ENCODE measurements at places on chromosomes 6 and 20. TPM values are rescaled to one million over a fixed set of nuclear protein-coding genes. Genes with fewer than 3 reads are reported as not detected.

Gene TAPBP
- total RNA-seq = 250 TPM

DNA sequence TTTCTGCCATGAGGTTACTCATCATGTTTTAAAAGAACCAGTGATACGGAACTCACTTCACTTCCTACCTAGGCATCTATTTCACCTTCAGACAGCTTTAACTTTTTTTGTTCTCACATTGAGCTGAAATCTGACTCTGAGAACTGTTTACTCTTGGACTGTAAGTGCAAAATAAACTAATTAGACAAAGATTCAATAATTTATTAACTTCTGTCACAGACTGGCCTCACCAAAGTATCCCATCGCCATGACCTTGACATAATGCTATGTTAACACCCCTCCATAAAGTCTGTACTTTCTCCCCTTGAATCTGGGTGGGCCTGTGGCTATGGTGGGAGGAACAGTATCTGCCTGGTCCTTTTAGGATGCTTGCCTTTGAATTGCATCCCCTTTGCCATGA lies 448.1 kb downstream of the CBLN4 start:
- H3K4me1 ChIP-seq = no peaks in the 10 kb centered on the region
- H3K27ac ChIP-seq = no peak overlapping the region
- H3K4me3 ChIP-seq = no peak overlapping the region
- H3K36me3 ChIP-seq = no peaks in the 10 kb centered on the region

- H3K4me1 ChIP-seq = no peaks in the 10 kb centered on the region
- H3K36me3 ChIP-seq = no peaks in the 10 kb centered on the region
- DNase-seq = no peak
- H3K27ac ChIP-seq = no peak within 1 kb of the TSS
Measured at GRCh38 chr20:57329608-57330221, at the start of gene SPO11. TSS of gene SPO11 (plus strand) at chr20:57329803. CDS start at chr20:57329868, 65 bp downstream.

- H3K36me3 ChIP-seq = no peaks in the 10 kb centered on the region
- H3K27me3 ChIP-seq = peaks cover under 1% of the 10 kb centered on the region
- no peak for DNase-seq
- no peak overlapping the region for H3K4me3 ChIP-seq
- H3K4me1 ChIP-seq = no peaks in the 10 kb centered on the region
Measured at GRCh38 chr20:44467289-44467883, 8.3 kb upstream of the TTPAL start.

GRCh38 chr6:7978736-7979135 lies 68.1 kb upstream of the TXNDC5 start:
- H3K4me3 ChIP-seq = no peak overlapping the region
- no peaks in the 10 kb centered on the region for H3K36me3 ChIP-seq
- no peak overlapping the region for H3K27ac ChIP-seq
- H3K4me1 ChIP-seq = peaks cover 7% of the 10 kb centered on the region

- no peaks in the 10 kb centered on the region for H3K36me3 ChIP-seq
- DNase-seq = no peak
- H3K4me3 ChIP-seq = no peak overlapping the region
- no peaks in the 10 kb centered on the region for H3K27me3 ChIP-seq
Measured at GRCh38 chr6:7479801-7480266, 61.6 kb upstream of the DSP start.

Gene MATN4
- 0.30 TPM for total RNA-seq

Measured in activated naive CD8-positive, alpha-beta T cell treated with anti-CD3 and anti-CD28 coated beads, Interleukin-2, amount 10 ng/mL, durations not matched to agents 7 days and 5 days (primary cell).